ENCODE measurements at places on chromosomes 3 and 15.

DNA sequence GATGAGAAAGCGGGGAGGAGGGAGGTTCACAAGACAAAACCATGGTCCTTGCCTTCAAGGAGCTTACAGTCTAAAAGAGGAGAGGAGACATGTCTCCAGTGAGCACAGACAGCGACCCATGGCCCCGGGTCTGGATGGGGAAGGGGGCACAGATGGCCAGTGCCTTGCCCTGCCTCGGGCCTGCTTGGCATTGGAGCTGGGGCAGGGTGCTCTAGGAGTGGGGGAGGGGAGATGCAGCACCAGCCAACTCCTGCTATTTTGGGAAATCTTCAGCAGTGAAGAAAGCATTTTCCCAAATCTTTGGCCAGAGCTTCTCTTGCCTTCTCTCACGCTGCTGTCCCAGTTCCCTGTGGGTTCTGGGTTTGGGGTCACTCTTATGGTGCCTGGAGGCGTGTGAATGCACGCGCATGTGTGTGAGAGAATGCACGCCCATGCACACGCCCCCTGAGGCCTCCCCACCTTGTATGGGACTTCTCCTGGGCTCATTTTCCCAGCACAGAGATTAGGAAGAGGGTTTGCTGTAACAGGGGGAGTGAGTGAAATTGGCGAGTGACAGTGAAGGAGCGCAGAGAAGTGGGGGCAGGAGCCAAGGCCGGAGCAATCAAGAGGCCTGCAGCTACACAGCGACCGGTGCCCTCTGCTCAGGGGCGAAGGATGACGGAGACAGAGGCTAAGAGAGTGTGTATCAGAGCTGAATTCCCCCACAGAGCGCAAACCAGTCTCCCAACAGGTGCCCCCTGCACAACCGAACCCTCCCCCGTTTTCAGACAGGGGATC is 71.5 kb downstream of the SEMA5B start:
- DNase-seq: no peak

DNA sequence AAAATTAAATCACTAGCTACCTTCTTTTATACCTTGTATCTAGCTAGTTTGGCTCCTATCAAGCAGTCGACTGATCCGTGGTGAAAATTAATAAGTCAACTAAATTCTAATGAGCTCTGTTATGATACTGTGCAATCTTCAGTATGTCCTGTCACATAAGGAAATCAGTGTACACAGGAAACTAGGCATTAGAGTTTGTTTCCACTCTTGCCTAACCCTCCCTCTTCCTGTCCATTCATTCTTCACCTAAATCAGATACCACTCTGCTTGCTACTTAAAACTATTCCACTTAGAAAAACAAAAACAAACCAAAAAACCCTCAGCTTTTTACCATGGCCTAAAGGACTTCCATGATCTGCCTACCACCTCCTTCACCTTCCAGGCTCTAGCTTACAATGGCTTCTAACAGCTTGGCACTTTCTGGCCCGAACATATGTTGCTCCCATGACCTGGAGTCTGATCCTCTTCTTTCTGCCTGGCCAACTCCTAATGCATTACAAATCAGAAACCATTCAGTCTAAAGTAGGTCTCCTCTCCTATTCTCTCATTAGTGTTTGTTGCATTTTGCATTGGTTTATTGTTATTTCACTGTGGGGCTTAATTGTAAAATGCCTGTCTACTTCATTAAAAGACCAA is 7.9 kb downstream of the RFC4 start:
- no peak for DNase-seq

GRCh38 chr3:78632925-78633553 is 1134.8 kb downstream of the ROBO1 start:
- DNase-seq: no peak

GRCh38 chr3:111761309-111761795 is 97.7 kb upstream of the PHLDB2 start:
- no peak for DNase-seq

- no peak for DNase-seq
These were observed 213.0 kb downstream of the NECTIN3 start for GRCh38 chr3:111284503-111285183.

DNA sequence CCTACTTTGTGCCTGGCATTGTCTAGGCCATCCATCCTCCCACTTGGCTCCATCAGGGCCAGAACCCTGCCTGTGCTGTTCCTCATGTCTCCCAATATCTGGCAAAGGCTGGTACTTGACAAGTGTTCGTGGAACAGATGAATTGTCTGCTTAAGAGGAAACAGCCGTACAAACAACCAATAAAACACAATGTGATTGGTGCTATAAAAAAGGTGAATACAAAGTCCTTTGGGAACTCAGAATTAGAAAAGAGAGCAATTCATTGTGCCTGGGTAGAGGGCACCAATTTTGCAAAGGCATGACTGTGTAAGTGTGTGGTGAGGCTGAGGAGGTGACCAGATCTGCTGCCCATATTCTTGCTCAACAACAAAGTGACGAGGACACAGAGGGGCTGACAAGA is 164.5 kb upstream of the PPP2R3A start:
- DNase-seq: no peak
